ENCODE measurements at places on chromosomes 16 and 17.

DNA sequence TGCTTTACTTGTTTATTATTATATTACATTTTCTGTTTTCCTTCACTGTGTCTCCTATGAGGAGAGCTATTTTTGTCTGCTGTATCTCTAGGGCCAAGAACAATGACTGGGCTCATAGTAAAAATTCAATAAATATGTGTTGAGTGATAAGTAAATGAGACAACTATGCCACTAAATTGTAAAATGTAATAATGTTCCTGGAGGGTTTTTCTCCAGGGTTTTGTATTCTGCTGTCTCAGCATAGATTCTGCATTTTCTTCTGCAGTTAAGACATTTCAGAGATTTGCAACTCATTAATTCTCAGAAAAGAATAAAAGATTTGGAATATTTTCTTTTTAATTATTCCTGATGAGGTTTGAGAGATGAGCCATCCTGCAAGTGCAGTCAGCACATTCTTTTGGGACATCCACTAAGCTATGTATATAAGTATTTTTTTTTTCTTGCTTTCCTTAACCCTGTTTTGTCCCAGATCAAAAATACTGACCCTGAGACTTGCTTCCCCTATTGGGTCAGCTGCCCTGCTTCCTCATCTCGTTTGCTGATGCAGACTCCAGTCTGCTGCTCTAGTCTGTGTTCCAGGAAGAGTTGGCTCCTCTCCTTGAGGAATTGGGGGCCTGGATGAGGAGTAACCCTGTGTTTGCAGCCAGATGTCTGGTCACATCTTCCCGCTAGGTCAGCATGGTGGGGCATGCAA is 122.9 kb downstream of the ABCA8 start:
- DNase-seq, result no peak

GRCh38 chr17:78267253-78268073 is 36.0 kb downstream of the TMEM235 start:
- no peak for DNase-seq

GRCh38 chr16:22681554-22682291 is 132.2 kb upstream of the HS3ST2 start:
- DNase-seq, result no peak

GRCh38 chr17:40953881-40954280 is 12.9 kb downstream of the KRT39 start:
- DNase-seq, result no peak

GRCh38 chr17:78715000-78715771 is 66.9 kb downstream of the CYTH1 start:
- no peak for DNase-seq

DNA sequence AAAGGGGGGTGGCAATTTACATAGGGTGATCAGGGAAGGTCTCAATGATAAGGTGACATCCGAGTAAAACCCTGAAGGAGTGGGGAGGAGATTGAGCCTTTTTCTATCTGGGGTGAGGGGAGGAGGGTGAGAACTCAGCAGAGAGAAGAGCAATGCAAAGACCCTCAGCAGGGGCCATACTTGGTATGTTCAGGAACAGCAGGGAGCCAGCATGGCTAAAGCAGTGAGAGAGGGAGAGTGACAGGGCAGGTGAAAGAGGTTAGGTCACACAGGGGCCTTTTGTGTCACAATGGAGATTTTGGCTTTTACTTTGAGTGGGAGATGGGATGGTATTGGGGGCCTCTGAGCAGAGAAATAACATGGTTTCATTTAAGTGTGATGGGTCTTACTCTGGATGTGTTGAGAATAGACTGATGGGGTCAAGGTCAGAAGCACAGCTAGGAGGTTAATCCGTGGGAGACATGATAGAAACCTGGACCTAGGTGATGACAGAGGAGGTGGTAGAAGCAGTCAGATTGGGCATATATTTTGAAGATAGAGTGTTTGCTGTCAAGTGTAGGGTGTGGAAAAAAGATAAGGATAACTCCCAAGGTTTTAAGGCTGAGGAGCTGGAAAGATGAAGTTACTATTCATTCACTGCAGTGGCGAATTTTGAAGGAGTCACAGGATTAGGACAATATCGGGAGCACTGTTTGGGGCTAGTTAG is 6.2 kb downstream of the SP2 start:
- no peak for DNase-seq

DNA sequence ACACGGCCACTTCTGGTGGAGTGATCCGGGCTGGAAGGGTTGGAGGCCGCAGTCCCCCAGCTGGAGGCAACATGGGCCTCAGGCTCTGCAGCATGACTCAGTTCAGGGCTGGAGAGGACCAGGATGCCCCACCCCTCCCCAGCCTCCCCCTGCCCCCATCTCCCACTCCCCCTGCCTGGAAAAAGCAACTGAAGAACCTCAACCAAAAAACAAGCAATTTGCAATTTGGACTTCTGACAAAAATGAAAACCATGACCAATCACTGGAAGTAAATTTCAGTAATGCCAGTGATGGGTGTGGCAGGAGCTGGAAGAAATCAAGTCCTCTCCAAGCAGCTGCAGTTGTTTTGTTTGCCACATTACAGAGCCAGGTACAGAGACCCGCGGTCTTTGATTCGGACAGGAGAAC is 6.6 kb upstream of the MIF4GD start:
- no peak for DNase-seq

DNA sequence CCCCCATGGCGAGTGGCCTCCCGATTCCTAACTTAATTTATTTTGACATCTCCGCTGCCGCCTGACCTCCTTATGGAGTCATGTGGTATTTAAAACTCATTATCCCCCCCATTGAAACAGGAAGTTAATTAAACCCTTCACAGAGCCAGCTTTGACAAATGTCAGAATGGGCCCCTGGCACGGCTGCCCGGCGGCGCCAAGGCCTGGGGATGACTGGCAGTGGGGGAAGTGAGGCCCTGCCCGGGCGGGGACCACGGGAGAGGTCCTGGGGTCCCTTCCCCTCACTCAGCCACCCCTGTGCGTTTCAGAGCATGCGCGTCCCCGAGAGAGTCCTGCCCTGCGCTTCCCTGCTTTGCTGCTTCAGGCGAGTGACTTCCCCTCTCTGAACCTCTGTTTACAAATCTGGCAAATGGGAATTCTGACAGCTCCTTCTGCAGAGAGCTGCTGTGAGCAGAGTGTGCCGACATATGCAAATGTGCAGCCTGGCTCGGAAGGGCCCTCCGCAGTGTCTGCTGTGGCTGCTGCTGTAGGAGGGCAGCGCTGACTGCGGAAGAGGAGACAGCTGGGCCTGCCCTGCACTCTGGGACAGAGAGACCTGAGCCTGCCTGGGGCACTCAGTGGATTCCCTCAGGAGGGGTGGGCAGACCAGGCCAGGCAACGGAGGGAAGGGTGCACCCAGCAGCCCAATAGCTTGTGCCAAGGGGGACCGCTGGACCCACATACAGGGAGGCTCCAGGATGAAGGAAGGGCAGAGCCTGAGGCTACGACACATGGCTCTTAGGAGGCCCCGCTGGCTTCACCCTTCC is 4.4 kb upstream of the ZFPM1 start:
- DNase-seq, result no peak

DNA sequence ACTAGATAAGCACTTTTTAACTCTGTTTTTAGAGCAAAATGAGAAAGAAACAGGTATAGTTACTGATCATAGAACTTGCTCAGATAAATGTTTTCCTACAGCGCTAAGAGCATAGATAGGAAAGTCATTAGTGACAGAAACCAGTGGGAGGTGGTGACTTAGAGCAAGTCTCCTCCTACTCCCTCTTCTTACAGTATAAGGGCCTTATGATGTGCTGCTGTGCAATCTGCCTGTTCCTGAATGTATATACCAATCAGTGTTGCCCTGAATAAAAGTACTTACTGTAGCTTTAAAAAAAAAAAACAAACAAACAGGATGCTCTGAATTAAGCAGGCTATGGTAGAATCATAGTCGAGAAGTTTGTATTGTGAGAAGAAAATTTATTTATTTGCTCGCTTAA is 23.3 kb upstream of the RASL10B start:
- DNase-seq, result no peak

DNA sequence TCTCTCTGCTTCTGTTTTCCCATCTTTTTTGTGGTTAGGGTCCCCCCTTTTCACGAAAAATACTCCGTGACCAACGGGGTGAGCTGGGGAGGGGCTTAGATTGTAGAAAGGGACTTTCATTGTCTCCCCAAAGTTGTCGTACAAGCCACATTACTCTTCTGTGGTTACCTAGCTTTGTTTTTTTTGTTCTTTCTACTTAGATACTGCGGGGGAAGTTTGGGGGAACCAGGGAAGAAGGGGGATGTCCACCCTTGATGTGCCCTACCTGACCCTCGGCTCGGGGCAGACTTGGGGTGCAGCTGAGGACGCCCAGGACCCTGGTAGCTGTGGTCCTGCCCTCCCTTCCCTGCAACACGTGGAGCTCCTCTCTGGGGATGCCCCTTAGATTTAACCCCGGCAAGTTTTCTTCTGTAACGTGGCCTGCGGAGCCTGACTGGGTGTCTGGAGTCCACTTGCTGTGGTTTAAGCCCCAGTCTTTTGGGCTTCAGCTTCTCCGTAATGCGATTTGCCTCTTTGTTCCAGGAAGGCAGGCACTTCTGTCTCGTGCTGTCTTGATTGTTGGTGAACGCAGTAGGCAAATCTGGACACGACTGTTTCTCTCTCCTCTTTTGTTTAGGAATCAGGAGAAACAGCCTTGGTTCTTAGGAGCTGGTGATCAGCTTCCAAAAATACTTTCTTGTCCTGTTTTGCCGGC is 892 bp downstream of the ABCC1 start:
- no peak for DNase-seq

DNA sequence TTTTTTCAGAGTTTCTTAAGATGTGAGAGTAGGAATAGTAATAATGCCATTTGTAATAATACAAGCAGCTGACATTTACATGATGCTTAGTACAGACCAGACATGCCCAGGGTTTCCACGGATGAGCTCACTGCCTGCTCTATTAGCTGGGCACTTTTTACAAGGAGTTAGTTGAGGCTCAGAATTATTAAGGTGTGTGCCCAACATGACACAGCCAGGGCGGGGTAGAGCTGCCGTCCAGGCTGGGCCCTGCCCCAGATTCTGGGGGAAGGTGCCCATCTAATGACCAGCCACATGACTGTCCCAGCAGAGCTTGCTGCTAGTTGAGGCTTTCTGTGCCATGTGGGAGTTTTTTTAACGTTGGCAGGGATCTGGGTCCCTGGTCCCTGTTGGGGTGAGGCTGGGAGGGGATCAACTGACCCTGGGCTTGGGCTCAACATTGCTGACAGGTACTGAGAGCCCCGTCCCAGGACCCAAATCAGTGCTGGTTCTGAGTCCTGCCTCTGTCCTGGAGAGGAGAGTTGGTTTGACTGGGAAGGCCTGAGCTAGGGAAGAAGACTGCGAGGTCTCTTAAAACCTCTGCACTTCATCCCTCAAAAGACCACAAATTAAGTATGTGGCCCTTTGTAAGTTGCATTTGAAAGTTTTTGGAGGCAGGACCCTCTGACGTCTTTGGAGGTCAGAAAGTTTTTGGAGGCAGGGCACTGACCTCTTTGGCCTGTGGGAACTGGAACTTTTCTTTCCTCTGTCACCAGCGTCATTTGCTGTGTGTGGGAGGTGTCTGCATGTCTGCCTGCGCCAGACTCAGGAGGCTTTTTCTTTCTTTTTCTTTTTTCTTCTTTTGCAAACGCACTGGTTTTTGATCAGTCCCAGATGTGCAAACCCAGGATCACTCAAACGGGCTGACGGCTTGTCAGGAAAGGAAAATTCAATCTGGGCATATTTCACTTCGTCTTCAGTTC is 2.2 kb downstream of the CRISPLD2 start:
- DNase-seq, result no peak

GRCh38 chr16:84084570-84085270 is 32.0 kb downstream of the MBTPS1 start:
- peak; percentile 28 for DNase-seq

- no peak for DNase-seq
These were observed 1.8 kb downstream of the MMP15 start for GRCh38 chr16:58027161-58027915.

DNA sequence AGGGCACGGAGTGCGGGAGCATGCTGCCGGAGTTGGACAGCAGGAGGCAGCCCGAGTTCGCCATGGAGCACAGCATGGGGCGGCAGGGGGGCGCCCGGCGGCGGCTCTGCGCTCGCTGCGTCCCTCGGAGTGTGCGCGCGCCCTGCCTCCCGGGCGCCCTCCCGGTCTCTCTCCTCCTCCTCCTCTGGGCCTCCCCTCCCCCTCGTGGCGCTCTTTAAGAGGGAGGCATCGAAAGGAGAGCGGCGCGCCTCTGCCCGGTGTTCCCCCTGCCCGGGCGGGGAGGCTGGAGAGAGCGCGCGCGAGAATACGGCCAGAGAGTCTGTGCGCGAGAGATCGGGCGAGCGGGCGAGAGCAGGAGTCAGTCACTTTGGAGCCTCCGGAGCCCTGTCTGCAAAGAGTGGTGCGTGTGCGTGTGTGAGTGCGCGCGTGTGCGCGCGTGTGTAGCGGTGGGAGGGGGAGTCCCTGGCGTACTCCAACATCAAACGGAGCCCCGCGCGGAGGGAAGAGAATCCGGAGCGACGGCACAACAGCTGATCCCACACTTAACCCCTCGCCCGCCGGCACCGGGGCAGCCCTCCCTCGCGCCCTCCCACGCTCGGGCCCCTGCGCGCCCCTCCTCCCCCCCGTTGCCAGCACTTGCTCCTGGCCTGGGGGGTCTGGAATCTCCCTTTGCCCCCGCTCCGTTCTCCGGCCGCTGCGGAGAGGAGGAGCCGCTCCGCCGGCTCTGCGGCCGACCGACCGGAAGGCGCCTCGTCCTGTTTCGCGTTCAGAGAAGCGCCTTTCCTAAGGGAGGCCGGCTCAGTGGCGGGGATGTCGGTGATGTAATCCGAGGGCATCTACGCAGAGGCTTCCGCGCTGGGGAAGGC is 108.9 kb downstream of the ENGASE start:
- no peak for DNase-seq

GRCh38 chr17:69962436-69962995 is 112.5 kb upstream of the KCNJ16 start:
- no peak for DNase-seq

DNA sequence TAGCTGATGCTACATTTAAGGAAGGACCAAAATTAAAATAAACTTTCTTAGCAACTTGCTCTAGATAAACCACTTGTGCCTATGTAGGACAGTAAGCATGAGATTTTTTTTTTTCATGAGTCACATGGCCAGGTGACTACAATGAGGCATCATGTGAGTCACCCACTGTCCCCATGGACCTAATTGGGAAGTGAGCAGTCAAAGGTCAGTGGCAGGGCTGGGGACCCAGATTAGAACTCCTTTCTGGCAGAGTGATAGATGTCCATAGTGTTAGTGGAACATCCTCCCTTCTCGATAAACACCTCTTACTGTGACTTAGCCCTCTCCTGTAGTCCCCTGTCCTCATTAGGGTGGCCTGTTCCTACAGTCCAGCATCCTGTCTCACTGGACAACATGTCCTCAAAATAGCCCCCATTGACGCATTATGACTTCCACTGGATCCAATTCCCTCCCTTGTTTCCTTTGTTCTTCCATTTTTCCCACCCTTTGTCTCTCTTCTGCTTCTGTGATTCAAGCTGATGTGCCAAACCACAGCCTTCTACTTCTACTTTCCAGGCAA is 12.4 kb downstream of the ITGB3 start:
- DNase-seq, result no peak

- peak; percentile 74 for DNase-seq
These were observed 4.8 kb upstream of the QPRT start for GRCh38 chr16:29674188-29674587.

Measured in hypothalamus (tissue), 51 donors.